ENCODE measurements at places on chromosomes 5 and 9. TPM values are rescaled to one million over a fixed set of nuclear protein-coding genes. Genes with fewer than 3 reads are reported as not detected.

Gene IZUMO3
- not detected for total RNA-seq

Gene CDKN2B-AS1
- not detected for total RNA-seq

DNA sequence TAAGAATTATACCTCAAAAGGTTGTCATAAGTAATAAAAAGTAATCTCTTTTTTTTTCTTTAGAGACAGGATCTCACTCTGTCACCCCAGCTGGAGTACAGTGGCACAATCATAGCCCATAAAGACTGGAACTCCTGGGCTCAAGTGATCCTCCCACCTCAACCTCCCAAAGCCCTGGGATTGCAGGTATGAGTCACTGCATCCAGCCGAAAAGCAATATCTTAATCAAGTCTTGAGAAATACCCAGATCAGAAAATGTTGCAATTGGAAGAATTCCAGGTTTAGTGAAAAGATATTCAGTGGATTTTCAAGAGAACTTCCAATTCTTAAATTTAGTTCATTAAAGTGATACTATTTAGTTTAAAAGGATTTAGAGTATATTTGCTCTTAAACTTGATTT lies 40.9 kb upstream of the IDNK start:
- H3K27me3 ChIP-seq: no peaks in the 10 kb centered on the region
- H3K4me3 ChIP-seq: no peak overlapping the region
- no peak for DNase-seq
- no peaks in the 10 kb centered on the region for H3K36me3 ChIP-seq

DNA sequence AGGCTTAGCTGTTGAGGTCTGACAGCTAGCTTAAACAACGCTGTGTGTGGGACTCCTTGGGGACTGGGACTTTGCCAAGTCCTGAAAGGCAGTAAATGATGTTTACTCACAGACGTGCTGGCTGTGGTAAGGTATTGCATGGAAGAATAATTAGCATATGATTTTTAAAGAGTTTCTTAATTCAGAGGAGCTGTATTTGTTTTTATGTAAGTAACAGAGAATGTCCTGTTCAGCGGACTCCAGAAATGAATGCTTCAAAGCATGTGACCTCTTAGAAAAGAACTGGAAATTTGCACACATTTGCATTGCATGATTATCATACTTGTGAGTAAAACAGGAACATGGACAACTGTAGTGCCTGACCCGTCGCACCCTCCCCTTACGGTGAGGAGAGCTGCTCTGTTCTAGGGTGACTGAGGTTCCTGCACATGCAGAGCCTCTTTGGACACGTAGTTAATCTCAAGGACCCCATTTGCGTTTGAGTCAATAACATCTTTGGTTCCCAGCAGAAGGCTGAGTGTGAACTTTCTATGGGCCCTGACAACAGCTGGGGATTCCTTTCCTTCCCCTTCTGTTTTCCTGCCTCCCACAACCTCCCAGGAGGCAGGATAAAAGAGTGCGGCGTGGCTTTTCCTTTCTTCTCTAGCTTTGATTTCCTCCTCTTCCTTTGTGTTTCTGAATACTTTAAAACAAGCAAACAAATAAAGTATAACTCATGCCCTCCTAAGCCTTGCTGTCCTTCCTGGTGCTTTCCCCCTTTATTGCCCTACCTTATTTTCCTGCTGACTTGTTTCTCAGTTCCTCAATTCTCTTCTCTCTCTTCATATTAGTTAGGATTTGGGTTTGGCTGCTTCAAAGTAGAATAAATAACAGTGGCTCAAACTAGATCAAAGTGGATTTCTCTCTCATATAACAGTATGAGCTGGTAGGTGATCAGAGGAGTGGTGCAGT lies 157.2 kb upstream of the CD180 start:
- no peaks in the 10 kb centered on the region for H3K4me1 ChIP-seq
- no peaks in the 10 kb centered on the region for H3K27me3 ChIP-seq
- H3K36me3 ChIP-seq: no peaks in the 10 kb centered on the region
- DNase-seq: no peak
- H3K4me3 ChIP-seq: no peak overlapping the region
- no peak overlapping the region for H3K27ac ChIP-seq

DNA sequence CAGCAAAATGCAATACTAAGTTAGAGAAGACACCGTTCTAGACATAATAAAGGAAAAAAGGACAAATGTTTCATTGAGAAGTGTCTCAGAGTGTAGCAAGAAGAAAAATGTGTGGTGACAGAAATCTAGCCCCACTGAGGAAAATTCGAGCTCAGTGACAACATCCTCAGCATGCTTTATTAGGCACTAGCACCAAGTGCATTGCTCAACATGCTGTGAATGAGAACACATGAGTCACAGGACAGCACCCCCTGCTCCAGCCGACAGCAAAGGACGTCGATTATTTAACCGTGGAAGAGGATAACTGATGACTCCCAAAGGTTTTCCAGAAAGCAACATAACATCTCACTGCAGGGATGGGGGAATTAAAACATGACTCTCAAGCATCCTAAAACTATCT lies 182.7 kb downstream of the GNAQ start:
- no peaks in the 10 kb centered on the region for H3K36me3 ChIP-seq
- H3K27ac ChIP-seq: no peak overlapping the region
- DNase-seq: peak; percentile 23
